ENCODE measurements at places on chromosomes 4 and X.

GRCh38 chr4:169160825-169161224 lies 109.9 kb downstream of the SH3RF1 start:
- DNase-seq = no peak

DNA sequence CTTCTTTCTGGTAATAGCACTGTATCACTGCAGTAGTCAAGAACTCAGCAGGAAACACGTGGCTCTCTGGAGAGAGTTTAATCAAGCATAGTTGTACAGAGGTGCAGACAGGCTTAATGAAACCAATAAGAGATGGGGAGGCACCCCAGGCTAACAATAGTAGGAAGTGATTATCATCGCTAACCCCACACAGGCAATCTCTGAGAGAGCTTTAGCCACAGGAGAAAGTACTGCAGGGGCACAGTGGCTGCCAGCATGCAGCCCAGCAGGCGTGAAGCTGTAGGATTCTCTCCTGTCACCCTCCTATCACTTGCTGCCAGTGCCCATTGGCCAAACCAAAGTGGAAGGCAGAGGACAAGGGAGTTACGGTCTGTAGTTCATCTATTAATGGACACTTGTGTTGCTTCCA lies 450.0 kb upstream of the RASGEF1B start:
- no peak for DNase-seq

- DNase-seq = no peak
These were observed 107.9 kb downstream of the ABLIM2 start for GRCh38 chr4:8050555-8051206.

DNA sequence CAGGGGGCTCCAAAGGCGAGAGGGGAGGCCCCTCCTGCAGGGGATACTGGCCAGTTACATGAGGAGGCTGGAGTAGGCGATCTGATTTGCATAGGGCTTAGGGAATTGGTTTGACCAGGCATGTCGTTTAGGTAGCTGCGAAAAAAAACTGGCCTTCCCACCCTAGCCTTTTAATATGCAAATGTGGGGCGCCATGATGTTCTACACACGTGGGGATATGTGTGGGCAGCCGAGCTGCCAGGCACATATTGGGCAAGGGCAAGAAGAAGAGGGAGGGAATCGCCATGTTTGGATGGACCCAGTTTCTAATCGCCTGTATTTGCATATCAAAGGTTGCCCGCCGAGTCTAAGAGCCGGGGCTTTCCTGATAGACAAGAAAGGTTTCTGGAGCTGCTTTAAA lies 121.3 kb downstream of the PRKX start:
- no peak for DNase-seq

DNA sequence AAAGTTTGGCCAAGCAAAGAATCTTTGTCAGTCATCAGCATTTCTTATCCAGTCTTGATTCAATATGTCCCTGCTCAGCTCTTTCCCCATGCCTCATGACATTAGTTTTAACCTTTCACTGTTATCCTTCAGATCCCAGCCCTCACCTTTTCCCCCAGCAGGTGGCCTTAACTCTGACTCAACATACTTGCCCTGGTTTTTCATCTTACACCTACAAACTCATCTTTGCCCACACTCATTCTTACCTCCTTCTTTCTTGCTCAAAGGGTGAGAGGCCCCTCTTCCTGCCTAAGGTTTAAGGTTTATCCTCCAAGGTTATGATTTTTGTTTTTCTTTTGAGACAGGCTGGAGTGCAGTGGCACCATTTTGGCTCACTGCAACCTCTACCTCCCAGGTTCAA lies 10.6 kb upstream of the ANXA5 start:
- no peak for DNase-seq

DNA sequence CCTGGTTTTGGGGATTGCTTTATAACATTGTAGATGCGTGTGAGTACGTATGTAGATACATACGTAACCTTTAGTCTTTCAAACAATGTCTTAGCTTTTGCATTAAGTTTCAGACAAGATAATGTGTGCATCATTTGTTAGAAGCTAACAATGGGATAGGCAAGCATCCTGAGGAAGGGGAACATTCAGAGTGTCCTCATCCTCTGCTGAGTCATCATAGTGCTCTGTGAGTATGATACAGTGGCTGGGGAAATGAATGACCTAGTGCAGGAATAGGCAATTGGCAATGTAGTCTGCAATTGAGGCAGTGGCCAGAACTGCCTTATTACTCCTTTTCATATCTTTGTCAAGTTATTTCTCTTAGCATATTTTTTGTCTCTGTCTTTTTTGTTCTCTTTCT lies 7.3 kb downstream of the NAP1L5 start:
- DNase-seq = no peak

- no peak for DNase-seq
These were observed 18.8 kb upstream of the STX18 start for GRCh38 chr4:4560642-4561041.

DNA sequence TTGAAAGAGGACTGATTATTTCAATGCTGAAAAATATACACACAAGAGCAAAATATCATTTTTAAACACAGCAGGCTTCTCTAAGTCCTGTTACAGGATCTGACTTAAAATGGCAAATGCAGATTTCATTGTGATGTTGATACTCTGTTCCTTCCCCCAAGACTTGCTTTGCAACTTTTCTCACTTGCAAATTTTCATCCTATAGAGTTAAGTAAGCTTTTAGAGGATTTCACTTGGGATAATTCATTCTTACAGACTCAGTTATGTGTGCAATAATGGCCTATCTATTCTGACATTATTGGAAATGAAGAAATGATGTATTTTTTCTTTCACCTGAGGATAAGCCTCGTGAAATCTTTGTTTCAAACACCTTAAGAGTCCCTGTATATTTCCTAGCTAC lies 2403.2 kb downstream of the ARAP2 start:
- no peak for DNase-seq

- no peak for DNase-seq
These were observed 738.2 kb downstream of the ADGRL3 start for GRCh38 chr4:61938250-61938846.

- DNase-seq = no peak
These were observed 183.0 kb upstream of the NOCT start for GRCh38 chr4:138832563-138832962.

- DNase-seq = no peak
These were observed 33.2 kb downstream of the RELL1 start for GRCh38 chr4:37652747-37653527.

GRCh38 chr4:148444296-148445070 lies 2.3 kb upstream of the NR3C2 start:
- DNase-seq = no peak
